ENCODE measurements at places on chromosomes 16 and 17.

DNA sequence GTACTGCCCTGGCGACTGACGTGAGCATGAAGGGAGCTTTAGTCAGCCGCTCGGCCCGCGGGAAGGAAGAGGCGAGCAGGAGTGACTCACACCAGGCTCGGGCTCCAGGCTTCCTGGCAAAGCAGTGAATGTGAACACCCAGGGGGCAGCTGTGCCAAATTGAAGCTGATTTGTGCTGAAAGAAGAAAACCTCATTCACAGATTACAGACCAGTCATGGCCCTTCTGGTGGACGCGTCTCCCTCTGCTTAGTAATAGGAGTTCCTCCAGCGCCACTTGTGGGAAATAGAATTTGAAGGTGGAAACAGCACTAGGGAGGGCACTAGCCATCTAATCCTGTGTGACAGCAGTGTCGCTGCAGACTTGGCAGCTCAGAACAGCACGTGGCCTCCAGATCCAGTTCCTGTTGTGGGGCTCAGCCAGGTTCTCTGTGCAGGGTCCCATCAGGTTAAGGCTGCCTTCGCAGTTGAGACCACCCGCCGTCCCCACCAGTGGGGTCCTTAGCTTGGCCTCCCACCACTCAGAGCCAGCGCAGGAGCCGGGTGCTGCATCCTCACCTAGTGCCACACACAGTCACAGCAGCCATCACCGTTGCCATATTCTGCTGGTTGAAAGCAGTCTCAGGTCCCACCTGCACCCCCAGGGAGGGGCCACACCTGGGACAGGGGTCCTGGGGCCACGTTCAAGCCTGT, 164.5 kb upstream of the CHMP6 start:
- no peak for DNase-seq

DNA sequence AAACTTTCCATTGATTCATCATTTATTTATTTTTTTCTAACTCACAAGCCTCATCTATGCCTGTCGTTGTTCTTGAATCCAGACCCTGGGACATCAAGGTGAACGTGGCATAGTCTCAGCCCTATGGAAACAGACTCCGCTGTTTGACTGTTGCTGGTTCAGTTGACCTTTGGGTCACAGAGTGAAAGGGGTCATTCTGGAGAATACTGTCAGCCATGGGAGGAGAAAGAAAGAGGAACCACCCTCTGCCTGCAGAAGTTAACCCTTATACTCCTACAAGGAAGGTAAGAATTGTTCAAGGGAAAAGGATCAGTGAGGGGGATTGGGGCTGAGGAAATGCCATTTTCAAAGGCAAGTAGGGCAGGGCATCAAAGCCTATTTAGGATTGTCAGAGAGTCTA, 387.6 kb upstream of the MAF start:
- DNase-seq: no peak

- peak; percentile 49 for DNase-seq
Observed at GRCh38 chr16:29806099-29806579, at the start of gene MAZ. TSS of gene MAZ (plus strand) at chr16:29806529. CDS start at chr16:29806702, 173 bp downstream.

DNA sequence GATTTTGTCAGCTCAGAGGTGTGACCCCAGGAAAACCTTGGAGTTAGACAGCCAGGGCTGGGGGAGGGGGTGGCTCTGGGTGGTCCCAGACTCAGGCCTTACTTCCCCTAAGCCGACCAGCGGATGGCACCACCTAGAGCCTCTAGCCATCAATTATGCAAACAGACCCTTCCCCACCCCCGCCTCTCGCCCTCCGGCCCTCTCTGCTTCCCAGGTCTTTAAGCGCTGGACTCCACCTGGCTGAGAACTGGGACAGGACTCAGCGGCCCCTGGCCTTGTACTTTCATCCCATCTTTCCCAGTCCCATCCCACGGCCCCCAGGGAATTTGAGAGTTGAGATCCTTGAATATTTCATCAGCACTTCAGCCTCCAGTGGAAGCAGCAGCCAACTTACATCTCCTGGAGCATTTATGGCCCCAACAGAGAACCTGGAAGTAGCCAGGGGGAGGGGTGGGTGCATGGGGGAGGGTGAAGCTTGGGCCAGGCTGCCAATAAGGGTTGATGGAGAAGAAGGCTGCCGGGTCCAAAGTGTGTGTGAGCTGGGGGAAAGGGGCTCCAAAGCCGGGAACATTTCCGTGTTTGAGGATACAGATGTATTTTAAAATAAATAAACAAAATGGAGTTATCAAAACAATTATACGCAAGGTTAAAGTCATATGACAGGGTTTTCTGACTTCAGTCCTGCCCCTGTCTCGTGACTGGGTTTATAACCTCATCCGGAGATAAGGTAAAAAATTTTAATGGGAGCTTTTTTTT, 7.5 kb upstream of the JUP start:
- no peak for DNase-seq

DNA sequence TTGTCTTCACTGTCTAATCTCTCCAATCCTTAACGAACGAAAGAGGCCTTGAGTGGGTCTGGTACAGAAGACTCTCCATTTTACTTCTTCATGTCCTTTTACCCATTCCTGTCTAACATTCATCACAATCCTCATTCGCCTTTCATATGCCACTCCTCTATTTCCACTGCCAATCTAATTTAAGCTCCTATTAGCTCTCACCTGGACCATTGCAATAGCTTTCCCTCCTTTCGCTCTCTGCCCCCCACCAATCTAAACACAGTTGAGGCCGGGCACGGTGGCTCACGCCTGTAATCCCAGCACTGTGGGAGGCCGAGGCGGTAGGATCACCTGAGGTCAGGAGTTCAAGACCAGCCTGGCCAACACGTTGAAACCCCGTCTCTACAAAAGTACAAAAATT, 6.3 kb upstream of the SLFN14 start:
- DNase-seq: no peak

DNA sequence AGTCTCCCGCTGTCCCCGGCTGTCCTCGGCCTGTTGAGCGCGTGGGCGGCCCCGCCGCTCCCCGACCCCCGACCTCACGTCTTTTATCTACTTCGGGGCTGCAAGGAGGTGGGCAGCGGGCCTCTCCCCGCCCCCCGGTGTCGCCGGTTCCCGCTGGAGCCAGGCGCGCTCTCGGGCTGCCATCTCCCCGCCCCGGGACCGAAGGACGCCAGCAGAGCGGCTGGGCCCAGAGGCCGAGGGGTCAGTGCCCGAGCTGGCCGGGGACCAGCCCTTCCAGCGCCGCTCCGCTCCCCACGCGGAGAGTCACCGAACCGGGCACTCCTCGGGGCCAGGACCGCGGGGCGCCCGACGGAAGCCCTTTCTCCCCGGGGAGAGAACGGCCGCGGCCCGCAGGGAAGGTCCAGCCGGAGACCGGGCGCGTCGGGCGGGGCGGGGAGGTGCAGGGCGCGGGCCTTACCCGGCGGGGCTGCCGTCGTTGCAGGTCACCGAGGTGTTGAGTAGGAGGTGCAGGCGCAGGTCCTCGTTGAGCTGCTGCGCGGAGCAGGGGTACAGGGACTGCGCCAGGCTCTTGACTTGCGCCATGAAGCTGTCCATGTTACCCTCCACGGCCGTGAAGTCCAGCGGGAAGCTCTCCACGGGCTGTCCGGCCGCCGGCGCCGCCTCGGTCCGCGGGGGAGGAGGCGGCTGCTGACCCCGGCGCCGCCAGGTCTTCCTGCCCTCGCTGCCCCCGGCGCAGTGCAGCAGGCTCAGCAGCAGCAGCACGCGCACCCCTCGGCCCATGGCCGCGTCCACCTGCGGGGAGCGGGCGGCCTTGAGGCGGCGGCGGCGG, 643 bp downstream of the NOTUM start:
- DNase-seq: no peak

GRCh38 chr16:177394-177822, 928 bp downstream of the HBA1 start:
- no peak for DNase-seq

DNA sequence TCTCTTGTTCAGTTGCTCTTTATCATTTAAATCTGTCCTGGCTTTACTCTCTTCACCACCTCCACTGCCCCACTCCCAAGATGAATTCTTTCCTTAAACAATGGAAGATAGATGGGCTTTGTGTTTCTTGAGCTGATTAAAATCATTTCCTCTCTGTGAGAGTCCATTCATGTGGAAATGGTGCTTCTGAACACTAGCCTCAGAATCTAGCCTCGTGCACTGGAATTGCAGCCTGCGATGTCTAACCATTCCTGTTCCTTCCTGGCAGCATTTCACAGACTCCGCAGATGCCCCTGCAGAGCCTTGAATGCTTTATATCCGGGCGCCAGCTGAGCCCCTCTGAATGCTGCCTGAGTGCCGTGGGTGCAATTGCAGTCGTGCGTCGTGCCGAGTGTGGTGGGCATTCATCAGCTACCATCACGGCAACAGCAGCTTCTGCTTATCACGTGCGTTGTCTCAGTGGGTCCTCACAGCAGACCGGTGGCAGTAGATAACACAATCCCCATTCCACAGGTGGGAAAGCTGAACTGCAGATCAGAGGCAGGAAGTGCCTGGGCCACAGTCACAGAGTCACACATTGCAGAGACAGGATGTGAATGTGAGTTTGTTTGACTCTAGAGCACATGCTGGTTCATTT, 172.8 kb upstream of the WSCD1 start:
- DNase-seq: no peak

DNA sequence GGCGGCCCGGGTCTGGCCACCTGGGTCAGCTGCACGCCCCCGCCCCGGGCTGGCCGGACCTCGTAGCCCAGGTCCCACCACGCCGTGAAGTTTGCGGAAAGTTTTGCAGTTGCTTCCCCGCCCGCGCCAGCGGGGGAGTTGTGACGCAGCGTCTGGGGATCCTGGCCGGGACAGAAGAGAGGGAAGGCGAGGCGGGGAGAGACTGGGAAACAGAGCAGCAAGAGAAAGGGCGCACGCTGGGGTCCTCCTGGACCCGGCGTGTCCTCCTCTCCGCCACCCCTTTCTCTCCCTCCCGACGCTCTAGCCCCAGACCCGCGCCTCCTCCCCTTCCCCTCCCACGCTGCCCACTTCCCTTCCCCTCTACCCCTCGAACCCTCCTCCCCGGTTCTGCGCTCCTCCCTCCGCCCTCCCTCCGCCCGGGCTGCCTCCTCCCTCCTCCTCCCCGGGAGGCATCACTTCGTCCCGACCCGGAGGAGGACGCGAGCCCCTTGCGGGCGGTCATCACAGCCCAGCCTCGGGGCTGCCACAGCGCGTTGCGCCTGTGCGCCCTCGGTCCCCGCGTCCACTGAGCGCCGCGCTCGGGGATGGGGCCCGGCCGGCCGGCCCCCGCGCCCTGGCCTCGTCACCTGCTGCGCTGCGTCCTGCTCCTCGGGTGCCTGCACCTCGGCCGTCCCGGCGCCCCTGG, at the start of gene MRC2:
Gene MRC2 (plus strand): TSS at position 452 of the 685 bp plus-strand sequence. CDS start 133 bp downstream, at position 585.
- no peak for DNase-seq

- DNase-seq: no peak
Observed at GRCh38 chr17:76641501-76641900, 2.1 kb downstream of the ST6GALNAC1 start.

DNA sequence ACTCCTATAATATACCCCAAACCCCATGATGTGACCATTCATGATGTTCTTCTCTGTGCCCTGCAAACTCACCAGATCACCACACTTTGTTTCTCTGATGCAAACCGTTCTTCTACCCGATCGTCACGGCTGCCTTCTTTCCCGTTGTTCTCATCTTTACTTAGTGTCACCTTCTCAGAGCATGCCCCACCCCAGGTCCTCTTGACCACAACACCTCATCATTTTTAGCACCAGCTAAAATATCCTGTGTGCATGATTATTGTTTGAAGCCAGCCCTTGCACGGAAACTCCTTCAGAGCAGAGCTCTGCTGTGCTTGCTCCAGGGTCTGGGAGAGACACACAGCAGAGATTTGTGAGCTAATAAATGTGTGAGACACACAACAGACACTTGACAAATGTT, 38.9 kb upstream of the CREBBP start:
- DNase-seq: no peak

DNA sequence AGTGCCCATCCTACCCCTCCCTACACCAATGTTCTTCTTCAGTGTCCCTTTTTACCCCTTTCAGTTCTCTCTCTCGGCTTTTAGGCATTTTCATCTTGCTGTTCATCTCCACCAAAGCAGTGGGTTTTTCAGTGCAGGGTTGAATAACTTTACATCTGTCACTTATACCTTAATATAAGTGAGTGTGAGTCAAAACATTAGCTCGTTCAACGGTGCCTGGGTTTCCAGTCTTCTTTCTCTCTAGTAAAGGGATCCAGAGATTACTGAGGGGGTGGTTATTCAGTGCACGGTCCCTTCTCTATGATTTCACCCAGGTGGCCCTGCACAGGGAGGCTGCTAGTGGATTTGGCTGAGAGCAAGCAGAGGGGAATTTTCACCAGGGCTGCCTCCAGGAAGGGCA, 210.6 kb upstream of the CDH5 start:
- no peak for DNase-seq

- no peak for DNase-seq
Observed at GRCh38 chr17:55040611-55041010, 72.0 kb downstream of the STXBP4 start.

DNA sequence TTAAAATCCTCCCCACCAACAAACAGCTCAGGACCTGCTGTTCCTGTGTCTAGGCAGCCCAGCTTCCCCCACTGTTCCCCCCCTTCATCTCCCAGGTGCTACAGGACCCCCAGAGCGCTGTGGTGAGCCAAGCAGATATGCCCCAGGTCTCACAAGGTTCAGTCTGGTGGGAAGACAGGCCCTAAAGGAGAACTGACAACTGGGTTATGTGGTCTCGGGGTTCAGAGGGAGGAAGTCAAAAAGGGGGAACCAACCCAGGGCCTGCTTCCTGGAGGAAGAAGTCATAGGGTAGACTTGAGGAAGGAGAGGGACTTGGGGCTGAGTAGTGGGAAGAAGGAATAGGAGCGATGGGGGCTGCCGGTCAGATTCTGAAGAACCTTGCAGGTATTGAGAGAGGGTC, 2.6 kb downstream of the RIPOR1 start:
- no peak for DNase-seq

- DNase-seq: no peak
Observed at GRCh38 chr16:89700649-89701424, 668 bp downstream of the SPATA2L start.

- DNase-seq: no peak
Observed at GRCh38 chr16:595094-595528, 5.2 kb downstream of the RAB40C start.

DNA sequence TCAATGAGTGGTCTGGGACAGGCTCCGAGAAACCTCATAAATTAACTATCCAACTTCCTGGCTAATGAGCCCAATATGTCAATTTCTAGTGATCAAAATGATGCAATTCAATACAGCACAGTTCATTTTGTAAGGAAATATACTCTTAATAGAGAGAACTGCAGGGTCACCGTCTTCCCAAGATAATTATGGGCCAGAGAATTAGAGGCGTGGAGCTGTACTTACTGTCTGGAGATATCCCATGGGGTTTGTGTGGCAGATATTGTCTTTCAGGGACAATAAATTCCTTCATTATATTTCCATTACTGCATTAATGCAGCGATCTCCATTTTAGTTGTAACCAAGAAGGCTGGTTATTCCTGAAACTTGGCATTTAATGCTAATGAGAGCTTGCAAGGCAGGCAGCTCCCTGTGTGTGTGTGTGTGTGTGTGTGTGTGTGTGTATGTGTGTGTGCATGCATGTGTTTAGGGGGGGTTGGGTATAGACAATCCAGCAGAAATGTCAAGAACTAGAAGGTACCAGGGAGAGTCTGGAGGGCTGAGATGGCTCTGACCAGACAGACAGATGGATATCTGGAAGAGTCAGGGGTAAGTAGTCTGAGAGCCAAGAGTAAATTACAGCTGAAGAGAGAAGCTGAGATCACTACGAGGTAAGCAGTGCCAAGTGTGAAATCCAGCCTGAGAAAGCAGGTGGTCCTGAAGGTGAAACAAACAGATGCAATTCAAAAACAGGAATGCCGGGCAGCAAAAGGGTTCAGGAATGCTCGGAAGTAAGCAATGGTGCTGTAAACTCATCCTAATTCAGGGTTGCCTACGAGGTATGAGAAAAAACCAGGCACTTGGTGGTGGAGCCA, 393.0 kb downstream of the CA10 start:
- no peak for DNase-seq
